HT1080 (cell line): ENCODE measurements at places on chromosomes 4 and X. TPM values are rescaled to one million over a fixed set of nuclear protein-coding genes. Genes with fewer than 3 reads are reported as not detected.

The BST1 gene
- total RNA-seq: 0.13 and 0.43 TPM in 2 replicates

The TASL gene
- not detected in 2 replicates for total RNA-seq

The BEX3 gene
- total RNA-seq: 198 and 210 TPM in 2 replicates

The PASD1 gene
- total RNA-seq: 63.8 and 65.8 TPM in 2 replicates

The LONRF3 gene
- total RNA-seq: 0.77 TPM in 1 of 2 replicates, not detected in the other

The NOX1 gene
- 0.18 TPM in 1 of 2 replicates, not detected in the other for total RNA-seq

The TMEM156 gene
- total RNA-seq: 5.4 and 8.4 TPM in 2 replicates

The SPANXD gene
- 0.30 and 0.40 TPM in 2 replicates for total RNA-seq

The FHDC1 gene
- 0.03 and 0.23 TPM in 2 replicates for total RNA-seq
